ENCODE measurements at places on chromosomes 2 and 18. TPM values are rescaled to one million over a fixed set of nuclear protein-coding genes. Genes with fewer than 3 reads are reported as not detected.

Gene IL18RAP
- total RNA-seq: not detected

Gene CCNYL1
- total RNA-seq: 15.0 TPM

Gene HYCC2
- 6.8 TPM for total RNA-seq

Gene KCNK3
- not detected for total RNA-seq

Gene SERPINB5
- total RNA-seq: not detected

- H3K27ac ChIP-seq: no peak overlapping the region
- no peak overlapping the region for H3K4me3 ChIP-seq
- H3K36me3 ChIP-seq: no peaks in the 10 kb centered on the region
- no peaks in the 10 kb centered on the region for H3K4me1 ChIP-seq
Measured at GRCh38 chr2:83823229-83823628, 635.9 kb downstream of the SUCLG1 start.

- no peaks in the 10 kb centered on the region for H3K36me3 ChIP-seq
- H3K27ac ChIP-seq: no peak overlapping the region
- H3K4me1 ChIP-seq: no peaks in the 10 kb centered on the region
Measured at GRCh38 chr2:95310651-95311050, 13.5 kb downstream of the KCNIP3 start.

- peaks cover 11% of the 10 kb centered on the region for H3K36me3 ChIP-seq
- no peak for DNase-seq
- peaks cover 16% of the 10 kb centered on the region for H3K4me1 ChIP-seq
- no peaks in the 10 kb centered on the region for H3K27me3 ChIP-seq
- H3K27ac ChIP-seq: no peak overlapping the region
- no peak overlapping the region for H3K4me3 ChIP-seq
Measured at GRCh38 chr2:158414538-158414937, 42.0 kb downstream of the CCDC148 start.

DNA sequence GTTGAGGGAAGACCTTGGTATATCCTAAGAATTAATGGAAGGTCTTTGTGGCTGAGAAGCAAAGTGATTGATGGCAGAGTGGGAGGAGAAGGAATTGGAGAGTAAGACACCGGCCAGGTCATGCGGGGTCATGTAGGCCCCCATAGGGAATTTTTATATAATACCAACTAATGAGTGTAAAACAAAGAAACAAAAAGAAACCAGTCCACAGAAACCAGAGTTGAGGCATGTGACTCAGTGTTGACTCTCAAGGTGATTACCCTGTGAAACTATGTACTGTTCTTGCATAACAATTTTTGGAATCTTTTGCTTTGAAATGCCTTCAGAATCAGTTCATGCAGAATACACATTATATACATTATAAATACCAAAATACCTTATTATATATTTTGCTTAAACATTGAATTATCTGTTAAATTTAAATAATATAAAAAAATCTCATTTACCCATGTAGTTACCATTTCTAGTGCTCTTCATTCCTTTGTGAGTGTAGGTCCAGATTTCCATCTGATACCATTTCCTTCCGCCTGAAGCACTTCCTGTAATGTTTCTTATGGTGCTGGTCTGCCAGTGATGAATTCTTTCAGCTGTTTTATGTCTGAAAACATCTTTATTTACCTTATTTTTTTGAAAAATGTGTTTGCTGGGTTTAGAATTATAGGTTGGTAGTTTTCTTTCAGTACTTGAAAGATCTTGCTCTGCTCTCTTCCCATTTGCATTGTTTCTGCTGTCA lies 8.6 kb downstream of the CLIP4 start:
- DNase-seq: no peak
- H3K4me1 ChIP-seq: no peaks in the 10 kb centered on the region
- H3K27me3 ChIP-seq: peaks cover 20% of the 10 kb centered on the region
- H3K27ac ChIP-seq: no peak overlapping the region
- no peak overlapping the region for H3K4me3 ChIP-seq

GRCh38 chr2:74715880-74716279 lies 61.8 kb downstream of the SEMA4F start:
- H3K27me3 ChIP-seq: peaks cover 21% of the 10 kb centered on the region
- DNase-seq: no peak
- H3K36me3 ChIP-seq: no peaks in the 10 kb centered on the region
- H3K4me1 ChIP-seq: peaks cover 15% of the 10 kb centered on the region
- H3K27ac ChIP-seq: no peak overlapping the region

DNA sequence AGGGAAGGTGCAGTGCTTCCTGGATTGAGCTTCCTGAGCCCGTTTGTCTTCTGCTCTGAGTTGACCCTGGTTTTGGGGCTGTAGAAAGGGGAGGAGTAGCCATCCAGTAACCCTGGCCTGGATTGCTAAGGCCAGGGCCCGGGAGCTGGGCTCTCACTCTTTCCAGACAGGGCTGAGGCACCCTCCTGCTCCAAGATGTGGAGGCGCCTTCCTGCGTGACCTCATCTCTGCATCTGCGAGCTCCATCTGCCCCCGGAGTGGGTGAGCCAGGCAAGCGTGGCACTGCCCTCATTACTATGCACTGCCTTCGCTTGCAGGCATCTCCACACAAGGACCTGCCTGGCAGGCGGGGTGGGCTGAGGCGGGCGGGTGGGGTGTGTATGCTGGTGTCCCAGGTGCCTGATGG lies 58.0 kb downstream of the RAB31 start:
- no peaks in the 10 kb centered on the region for H3K36me3 ChIP-seq
- peaks cover 7% of the 10 kb centered on the region for H3K4me1 ChIP-seq
- no peaks in the 10 kb centered on the region for H3K27me3 ChIP-seq
- no peak for DNase-seq
- H3K4me3 ChIP-seq: no peak overlapping the region

DNA sequence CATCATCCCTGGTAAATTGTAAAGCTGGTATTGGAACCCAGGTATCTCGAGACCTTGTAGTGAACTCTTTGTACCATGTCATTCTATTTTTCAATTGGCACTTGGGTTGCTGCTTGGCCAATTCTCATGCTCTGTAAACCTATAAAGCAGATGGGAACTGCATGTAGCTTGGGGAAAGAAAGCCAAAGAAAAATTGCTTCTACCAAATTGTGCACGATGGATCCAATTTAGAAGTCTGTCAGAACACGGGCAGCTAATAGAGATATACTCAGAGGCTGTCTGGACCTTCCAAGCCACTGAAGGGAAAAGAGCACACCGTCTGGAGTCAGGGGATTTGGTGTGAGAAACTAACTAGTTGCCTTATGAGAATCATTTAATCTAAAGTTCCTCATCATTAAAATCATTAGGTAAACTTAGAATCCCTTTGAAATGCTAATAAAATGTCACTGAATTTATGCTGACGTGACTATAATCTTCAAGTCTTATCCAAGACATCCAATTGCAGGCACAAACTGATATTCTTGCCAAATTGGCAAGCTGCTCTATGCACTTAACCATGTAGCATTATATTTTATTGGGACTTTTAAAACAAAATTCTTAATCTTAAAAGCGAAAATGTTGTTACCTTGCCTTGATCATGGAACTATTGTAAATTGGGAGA lies 206.8 kb downstream of the DCC start:
- no peak overlapping the region for H3K27ac ChIP-seq
- H3K27me3 ChIP-seq: no peaks in the 10 kb centered on the region
- no peak for DNase-seq
- H3K36me3 ChIP-seq: no peaks in the 10 kb centered on the region
